ENCODE measurements at places on chromosomes 7 and 10.
A peak's percentile ranks its signal among the peaks of the same experiment; 100 is the strongest.

DNA sequence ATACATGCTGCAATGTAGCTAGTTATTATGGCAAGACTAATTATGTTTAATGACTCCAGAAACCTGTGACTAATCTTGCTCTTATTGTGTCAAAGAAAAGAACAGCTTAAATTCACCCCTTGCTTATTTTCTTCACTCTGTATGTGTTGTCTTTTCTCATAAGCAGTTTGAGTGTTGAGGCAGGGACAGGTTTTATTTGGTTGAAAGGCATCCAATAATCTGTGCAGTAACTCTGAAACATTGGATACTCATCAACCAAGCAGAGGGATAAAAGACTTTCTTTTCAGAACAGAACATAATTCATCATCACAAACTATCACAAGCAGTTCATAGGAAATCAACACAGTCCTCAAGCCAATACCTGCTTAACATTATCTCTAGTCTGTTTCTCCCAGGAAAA, 797.6 kb upstream of the MBL2 start:
- no peak for DNase-seq

GRCh38 chr10:68333440-68334431, 1.0 kb upstream of the PBLD start:
- DNase-seq: no peak

- DNase-seq: no peak
Observed at GRCh38 chr7:139703487-139704307, 74.1 kb downstream of the HIPK2 start.

GRCh38 chr7:92246360-92247101, 757 bp downstream of the ANKIB1 start:
- no peak for DNase-seq

GRCh38 chr7:132855901-132856300, 226.0 kb downstream of the CHCHD3 start:
- DNase-seq: no peak

DNA sequence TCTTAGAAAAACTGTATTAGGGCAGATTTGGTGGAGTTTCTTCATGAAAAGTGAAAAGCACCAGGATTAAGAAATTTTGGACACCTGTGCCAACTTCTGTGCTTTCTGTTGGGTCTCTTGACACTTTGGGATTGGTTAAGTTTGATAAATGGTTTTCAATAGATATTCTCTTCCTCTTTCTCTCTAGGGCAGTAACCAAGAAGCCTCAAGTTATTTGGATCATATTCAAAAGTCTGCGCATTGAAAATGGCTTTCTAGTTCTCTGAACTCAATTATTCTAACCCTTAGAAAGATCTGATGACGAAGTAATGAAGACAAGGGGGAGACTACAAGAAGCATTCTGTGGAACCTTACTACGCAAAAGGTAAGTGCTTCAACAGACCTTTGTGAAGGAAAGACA, 144.0 kb upstream of the CCDC6 start:
- no peak for DNase-seq

GRCh38 chr10:22321156-22321923, 441 bp downstream of the BMI1 start:
- DNase-seq: peak; percentile 2

GRCh38 chr7:44315301-44315903, 10.0 kb downstream of the CAMK2B start:
- no peak for DNase-seq

- DNase-seq: no peak
Observed at GRCh38 chr7:155629171-155629570, 15.3 kb upstream of the RBM33 start.

DNA sequence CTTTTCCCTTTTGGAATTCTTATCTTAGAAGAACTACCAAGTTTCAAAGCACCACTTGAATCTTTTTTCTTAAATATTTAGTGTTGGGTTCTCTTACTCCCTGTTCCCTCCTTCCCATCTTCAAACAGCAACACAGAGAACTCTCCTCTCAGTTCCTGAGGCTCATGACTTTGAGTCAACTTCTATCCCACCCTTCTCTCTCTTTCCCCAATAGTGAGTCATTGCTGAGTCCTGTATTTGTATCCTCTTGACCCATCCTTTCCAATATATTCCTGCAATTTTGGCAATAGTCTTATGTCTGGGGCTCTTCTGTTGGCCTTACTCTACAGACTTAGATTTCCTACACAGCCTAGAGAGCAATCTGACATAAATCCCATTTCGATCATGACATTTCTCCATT, 20.8 kb upstream of the JCAD start:
- no peak for DNase-seq

DNA sequence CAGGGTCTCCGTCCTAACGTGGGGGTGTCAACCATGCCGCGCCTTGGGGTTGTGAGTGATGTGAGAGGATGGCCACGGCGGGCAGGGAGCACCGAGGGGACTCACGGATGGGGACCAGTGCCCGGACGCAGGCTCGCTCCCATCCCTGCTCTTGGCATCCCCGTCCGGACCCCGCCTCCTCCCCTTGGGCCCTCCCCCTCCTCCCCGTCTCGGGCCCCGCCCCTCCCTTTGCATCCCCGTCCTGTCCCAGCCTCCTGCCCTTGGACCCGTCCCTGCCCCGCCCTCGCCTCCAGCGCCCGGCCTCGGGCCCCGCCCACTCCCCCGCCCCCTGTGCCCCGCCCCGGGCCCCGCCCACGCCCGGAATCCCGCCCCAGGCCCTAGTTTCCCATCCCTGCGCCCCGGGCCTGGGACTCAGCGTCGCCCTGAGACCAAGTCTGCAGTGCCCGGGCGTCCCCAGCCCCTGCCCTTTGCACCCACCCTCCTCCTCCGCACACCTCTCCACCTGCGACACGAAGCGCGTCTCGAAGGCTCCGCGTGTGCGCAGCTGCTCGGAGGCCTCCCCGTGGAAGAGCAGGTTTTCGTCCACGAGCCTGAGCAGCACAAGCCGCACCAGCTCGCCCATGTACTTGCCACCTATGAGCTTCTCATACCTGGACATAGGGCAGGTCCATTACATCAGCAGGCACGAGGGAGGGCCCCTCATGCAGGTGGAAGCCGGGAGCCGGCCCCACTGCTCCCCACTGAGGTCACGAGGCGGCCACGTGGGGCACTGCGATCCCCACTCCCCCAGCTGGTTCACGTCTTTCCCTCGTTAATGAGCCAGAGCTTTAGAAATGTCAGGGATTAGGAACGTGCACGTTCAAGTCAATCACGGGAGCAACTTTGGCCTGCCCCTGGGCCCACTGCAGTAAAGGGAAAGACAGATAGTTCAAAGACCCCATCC, 5.1 kb upstream of the MYL7 start:
- no peak for DNase-seq

- DNase-seq: no peak
Observed at GRCh38 chr7:132565885-132566284, 10.4 kb downstream of the PLXNA4 start.

DNA sequence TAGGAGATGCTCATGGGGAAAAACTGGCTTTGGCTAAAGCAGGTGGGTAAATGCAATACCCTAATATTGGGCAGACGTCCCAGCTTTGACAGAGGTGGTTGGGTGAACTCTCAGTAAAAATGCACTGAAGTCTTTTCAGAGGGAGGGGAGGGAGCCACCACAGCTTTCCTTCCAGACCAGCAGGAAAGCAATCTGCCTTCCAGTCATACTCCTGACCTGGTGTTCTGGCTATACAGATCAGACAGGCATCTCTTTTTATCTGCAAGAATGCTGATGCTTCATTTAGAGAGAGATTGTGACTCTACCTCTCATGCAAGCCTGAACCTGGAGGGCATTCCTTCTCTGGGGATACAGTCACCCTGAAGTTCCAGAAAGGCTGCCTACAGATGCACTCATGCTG, 52.6 kb upstream of the ICA1 start:
- no peak for DNase-seq

- DNase-seq: peak; percentile 47
Observed at GRCh38 chr10:72337039-72337629, 17.6 kb downstream of the DNAJB12 start.

DNA sequence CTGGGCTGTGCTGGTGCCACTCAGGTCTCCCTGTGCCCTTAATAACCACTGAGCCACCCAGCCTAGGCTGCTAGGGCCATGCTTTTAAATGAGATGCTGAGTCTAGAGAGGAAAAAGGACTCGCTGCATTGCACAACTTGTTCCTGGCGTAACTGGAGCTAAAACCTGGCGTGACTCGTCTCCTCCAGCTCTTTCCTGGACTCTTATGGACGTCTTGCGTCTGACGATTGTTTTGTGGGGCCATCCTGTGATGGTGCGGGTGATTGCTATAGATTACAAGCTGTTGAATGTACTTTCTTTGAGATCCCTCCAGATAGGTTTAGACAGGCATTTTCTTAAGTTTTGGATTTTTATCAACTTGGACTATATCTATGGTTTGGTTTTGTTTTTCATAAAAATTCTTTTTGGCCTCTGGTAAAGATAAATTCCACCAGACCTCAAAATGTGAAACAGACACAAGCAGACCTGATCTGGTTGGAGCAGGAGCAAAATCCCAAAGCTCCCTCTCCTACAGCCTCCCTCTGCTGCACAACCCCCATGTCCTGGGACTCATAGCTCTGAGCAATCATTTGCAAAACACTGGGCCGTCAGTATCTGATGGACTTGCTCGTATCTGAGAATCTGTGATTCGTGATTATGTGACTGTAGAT, 230.3 kb downstream of the ARHGAP12 start:
- DNase-seq: no peak

- no peak for DNase-seq
Observed at GRCh38 chr10:112552593-112553110, 105.6 kb downstream of the VTI1A start.

DNA sequence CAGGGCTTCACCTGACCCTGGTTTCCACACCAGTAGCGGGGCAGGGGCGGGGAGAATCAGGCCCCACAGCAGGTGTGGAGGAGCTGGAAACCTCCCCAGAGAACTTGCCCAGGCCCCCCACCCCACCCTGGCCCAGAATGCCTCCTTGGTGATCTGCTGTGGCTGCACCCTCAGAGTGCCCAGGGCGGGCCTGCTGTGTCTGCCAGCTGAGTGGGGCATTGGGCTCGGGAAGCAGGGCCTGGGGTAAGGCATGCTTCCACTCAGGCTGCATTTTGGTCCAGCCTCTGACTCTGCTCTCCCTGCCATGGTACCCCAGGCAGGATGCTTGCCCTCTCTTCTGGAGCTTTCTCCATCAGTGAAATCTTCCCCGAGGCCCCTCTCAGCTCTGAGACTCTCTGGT, 1.1 kb upstream of the CRHR2 start:
- DNase-seq: no peak

- DNase-seq: no peak
Observed at GRCh38 chr10:78349165-78349516, 315.5 kb downstream of the RPS24 start.

DNA sequence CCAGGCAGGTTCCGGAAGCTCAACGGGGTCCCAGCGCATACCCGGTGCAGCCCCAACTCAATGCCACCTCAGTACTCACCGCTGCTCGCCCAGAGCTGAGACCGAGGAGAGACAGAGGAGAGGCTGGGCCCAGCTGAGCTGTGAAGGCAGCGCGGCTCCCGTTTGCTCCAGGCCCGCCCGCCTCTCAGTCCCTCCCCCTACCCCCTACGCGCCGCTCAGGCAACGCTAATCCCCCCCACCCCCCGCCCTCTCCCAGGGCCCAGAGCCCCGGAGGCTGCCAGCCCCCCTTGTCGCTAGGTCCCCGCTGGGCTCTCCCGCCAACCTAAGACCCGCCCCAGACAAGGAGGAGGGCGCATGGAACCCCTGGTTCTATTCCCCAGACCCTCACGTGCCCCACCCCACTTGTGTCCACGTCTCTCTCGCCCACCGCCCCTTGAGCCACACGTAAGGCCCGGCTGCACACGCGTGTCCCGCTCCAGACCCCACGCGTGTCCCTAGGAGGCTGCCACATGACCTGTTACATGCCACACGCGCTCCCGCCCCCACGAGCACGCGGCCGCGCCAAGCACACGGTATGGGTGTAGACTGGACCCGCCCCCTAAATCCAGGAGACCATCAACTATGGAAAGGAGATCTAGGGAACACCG, at the start of gene PSD:
TSS of gene PSD (minus strand) at position 164 of the 647 bp plus-strand sequence. CDS start 1,747 bp downstream, outside the sequence.
- peak; percentile 70 for DNase-seq

- no peak for DNase-seq
Observed at GRCh38 chr10:19835952-19836351, 19.7 kb downstream of the PLXDC2 start.

DNA sequence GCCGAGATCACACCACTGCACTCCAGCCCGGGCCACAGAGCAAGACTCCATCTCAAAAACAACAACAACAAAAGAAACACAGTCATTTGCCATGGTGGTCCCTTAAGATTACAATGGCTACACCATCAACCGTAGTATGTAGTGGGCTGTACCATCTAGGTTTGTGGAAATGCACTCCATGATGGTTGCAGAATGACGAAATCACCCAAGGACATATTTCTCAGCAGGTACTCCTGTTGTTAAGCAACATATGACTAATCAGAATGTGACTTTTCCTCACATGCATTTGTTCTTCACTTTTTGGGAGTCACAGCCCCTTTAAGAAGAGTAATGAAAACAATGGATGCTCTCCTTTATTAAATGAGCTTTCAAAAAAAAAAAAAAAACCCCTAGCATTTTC, 11.0 kb downstream of the SVIL start:
- DNase-seq: no peak

Measured in DMS153 (cell line).